ENCODE measurements at places on chromosomes 2 and 18.
A peak's percentile ranks its signal among the peaks of the same experiment; 100 is the strongest.

- no peak for DNase-seq
These were observed 72.5 kb upstream of the CYP26B1 start for GRCh38 chr2:72220170-72220569.

DNA sequence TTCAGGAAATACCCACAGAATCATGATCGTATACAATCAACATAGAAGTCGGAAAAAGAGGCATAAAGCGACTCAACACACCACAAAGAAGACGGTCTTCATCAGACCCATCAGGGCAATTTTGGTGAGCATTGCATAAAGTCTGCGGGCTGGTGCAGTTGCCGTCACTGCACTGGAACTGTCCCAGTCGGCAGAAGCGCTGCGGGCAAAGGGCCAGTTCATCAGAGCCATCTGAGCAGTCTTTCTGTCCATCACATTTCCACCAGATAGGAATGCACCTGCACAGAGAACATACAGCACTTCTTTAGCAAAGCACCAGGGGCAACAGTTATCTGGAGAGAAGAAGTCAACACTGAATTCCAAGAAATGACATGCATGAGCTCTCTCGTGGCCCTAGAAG lies 105.7 kb downstream of the DHRS9 start:
- DNase-seq = no peak

GRCh38 chr2:233129351-233129978 lies 69.3 kb downstream of the INPP5D start:
- DNase-seq = no peak

DNA sequence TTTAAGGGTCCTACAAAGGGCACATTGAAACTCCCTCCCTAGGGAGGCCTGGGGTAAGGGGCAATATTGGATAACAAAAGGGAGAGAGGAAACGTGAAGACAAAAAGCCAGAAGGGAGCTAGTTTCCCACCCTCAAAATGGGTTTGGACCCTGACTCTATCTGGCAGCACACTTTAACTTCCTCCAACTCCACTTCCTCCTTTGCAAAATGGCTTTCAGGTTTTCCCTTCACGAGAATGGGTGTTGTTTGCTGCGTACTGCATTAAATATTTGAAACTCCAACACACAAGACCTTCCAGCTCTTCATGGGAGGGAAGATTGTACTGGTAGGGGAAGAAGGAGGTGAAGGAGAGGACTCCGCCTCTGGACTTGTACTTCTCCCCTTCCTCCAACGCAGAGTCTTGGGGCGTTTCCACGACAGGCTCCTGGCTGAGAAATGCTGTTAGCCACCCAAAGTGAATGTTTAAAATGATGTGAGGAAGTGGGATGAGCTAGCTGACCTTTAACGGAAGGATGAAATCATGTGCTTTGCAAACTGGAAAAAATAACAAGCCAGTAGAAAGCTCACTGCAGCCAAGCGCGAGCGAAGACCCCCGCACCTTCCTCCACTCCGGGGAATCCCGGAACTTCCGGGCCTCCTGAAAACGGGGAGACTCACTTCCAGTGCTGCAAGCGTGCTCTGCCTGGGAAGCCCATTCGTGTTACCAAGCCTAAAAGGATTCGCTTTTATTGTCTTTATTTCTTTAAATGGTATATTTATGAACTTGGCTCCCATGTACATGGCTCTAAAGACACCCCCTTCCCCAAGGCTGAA lies 85.6 kb downstream of the VIT start:
- no peak for DNase-seq

- DNase-seq = no peak
These were observed 46.3 kb downstream of the ASB18 start for GRCh38 chr2:236217926-236218325.

DNA sequence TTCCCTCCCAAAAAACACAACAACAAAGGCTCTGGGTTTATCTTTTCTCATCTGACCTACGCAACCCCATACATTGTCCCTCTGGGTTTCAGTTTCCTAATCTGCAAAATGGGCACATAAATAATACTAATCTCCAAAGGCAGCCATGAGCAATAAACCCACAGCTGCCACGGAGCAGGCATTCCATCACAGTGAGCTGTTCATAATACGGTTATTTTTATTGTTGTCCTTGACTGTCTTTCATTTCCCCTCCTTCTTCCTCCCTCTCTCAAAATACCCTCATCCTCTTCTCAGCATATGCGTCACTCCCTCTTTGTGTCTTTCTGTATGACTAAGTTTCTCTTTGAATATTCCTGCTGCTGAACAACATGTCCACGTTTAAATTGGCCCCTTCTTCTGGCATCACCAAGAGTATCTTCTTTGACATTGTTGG lies 129.8 kb upstream of the CAB39 start:
- DNase-seq = no peak

GRCh38 chr2:226220511-226220910 lies 579.1 kb downstream of the IRS1 start:
- DNase-seq = no peak

GRCh38 chr2:15681089-15681885 lies 89.6 kb downstream of the DDX1 start:
- no peak for DNase-seq

- DNase-seq = no peak
These were observed 32.3 kb downstream of the EML6 start for GRCh38 chr2:54755641-54756326.

GRCh38 chr2:56565143-56565542 lies 381.4 kb downstream of the CCDC85A start:
- no peak for DNase-seq

GRCh38 chr18:57630754-57631595 lies 9.3 kb upstream of the NARS1 start:
- DNase-seq = no peak

- no peak for DNase-seq
These were observed 21.4 kb downstream of the SFXN5 start for GRCh38 chr2:73050121-73050545.

DNA sequence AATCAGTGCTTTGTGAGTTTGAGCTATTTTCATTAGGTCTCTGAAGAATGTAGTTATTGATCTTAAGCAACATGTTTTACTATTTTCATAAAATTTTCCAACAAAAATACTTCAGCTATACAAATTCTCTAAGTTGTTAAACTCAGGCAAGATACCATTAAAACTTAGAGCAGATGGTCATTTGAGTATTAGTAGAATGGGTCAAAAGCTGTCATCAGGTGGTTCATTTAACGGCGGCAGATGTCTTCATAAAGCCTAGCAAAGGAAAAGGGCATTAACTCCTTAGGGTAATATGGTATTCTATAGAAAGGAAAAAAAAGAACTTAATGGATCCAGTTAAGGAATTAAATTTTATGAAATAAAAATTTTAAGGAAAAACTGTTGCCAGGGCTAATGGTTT lies 19.2 kb downstream of the MIB1 start:
- DNase-seq = peak; percentile 56

- DNase-seq = no peak
These were observed 188.8 kb downstream of the ZEB2 start for GRCh38 chr2:144330951-144331673.

All from NCI-H1930 (cell line).